NCI-H69 (cell line): ENCODE measurements at places on chromosomes 3 and 15.

GRCh38 chr3:72042397-72043203 lies 257.7 kb upstream of the PROK2 start:
- no peak for DNase-seq

DNA sequence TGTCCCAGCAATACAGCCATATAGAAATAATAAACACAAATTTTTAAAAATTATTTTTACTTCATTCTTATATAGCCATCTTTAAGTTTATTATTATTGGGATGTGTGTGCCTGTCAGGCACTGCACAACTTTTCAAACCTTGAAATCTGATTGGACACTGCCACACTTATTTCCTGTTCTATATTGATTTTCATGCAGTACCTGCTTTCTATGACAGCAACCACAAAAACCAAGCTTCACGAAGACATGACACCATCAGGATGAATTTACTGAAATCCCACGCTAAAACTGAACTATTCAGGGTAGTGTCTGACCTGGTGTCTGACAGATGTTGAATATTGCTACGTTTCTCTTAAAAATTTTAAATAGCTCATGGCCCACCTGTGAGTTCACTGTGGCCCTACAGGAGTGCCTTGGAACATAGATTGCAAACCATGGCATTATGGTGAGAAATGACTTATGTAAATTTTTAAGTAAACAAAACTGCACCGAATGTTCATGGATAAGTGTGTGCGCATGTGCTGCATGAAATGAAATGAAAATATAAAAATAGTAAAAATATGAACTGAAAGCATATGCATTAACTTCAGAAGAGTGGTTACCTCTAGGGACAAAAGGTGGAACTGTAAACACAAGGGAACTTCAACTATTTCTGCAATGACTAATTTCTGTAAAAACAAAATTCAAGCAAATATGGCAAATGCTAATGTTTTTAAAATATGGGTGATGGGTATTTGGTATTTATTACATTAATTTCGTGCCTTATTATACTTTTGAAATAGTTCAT lies 152.3 kb downstream of the ZBTB20 start:
- no peak for DNase-seq

DNA sequence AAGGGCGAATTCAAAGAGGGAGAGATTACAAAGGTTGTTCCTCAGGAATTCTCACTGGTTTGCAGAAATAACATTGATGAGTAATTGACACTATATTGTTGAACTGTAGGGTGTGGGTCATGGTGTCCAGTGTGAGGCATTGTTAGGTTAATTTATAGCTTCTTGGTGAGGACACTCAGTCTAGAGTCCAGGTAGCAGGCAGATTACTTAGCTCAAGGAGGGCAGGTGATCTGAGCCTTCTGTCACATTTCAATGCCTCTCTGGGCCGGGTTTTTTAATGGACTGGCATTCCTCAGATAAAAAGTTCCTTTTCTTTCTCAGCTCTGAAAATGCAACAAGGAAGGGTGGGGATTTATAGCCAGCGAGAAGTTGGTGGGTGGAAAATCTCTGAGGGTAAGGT lies 194.2 kb upstream of the PROK2 start:
- no peak for DNase-seq

DNA sequence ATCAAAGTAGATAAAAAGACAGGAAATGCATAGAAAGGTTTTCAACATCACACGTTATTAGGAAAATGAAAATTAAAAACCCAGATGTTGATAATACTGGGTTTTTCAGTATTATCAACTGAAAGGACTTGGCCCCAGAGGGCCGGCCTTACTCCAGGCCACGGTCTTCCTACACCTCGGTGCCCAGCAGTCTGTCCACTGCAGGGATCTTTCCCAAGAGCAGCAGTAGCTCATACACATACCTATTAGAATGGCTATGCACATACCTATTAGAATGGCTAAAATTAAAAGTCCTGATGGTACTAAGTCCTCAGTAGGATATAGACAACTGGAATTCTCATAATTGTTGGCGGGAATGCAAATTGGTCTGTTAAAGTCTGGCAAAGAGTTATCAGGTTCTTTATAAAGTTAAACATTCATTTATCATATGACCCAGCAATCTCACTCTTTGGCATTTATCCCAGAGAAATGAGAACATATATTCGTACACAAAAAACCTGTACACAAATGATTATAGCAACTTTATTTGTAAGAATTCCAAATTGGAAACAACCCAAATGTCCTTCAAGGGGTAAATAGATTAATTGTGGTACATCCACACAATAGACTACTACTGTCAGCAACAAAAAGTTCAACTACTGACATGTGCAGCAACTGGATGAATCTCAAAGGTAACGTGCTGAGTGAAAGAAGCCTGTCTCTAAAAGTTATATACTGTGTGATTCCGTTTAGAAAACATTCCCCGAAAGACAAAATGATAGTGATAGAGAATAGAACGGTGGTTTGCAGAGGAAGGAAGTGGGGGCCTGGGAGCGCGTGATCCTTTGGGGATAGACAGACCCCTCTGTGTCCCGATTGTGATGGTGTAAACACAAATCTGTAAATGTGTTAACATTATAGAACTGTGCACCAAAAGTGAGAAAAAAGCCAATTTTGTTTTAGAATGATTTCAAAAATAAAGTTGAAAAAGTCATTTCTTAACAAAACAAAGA lies 62.3 kb downstream of the MCTP2 start:
- no peak for DNase-seq

DNA sequence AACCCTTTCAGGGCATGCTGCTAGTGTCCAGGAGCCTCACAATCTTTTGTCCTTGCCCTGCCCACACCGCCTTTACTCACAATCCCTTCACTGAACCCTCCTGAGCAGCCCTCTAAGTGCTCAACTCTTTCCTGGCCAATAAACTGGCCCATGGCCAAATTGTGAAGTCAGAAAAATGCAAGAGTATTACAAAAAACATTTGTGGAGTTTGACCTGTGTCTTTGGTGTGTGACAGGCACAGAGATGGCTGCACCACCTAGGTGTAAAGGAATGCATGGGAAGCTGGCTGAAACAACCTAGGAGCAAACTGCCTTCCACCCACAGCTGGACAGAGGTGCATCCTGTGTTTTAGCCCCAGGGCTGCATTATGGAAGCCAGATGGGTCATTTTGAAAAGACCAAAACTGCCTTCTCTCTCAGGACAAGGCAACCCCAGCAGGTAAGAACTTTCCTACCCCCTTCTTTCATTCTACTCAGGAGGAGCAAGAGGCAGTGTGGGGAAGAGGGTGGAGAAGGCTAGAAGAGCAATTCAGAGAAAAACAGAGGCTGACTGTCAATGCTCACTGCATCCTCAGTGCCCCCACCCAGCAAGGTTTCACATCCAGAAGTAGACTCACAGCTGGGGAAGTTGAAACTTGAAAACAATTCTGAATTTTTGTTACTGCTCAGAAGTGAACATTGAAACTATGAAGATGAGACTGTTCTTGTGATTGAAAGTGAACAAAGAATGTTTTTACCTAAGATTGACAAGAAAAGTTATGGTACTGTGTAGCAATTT lies 78.6 kb downstream of the TRIM42 start:
- DNase-seq: no peak

- no peak for DNase-seq
Measured at GRCh38 chr15:50879016-50879617, 29.4 kb upstream of the AP4E1 start.

DNA sequence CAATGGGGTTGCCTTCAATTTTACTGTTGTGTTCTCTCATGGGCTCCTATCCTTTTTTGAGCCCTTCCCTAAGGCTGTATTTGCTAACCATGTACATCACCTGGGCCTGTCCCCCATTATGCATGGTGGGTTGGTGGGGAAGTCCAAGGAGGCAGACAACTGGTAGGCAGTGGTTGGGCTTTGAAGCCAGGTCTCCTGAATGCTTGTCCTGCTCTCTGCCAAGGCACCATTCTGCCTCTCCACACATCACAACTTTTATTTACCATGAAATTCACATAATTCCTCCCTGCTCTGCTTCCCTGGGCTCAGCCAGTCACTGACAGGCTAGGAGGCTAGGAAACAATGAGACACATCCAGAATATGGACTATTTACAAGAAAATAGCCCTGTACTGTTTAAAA lies 41.0 kb upstream of the COPB2 start:
- peak; percentile 8 for DNase-seq

DNA sequence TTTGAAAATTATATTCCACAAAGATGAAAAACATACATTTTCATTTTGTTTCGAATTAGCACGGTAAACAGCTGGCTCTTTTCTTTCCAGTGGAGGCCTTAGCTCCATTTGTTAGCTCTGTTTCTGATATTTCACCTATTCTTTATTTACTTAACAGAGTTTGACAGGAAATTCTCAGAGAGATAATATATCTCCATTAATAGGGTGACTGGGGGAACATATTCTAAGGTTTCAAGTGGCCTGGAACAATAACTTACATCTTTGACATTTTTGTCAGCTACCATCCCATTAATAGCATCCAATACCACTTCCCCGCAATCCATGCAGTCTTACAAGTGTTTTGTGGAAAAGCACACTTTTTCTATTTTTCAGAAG lies 577.6 kb upstream of the MDFIC2 start:
- DNase-seq: no peak

DNA sequence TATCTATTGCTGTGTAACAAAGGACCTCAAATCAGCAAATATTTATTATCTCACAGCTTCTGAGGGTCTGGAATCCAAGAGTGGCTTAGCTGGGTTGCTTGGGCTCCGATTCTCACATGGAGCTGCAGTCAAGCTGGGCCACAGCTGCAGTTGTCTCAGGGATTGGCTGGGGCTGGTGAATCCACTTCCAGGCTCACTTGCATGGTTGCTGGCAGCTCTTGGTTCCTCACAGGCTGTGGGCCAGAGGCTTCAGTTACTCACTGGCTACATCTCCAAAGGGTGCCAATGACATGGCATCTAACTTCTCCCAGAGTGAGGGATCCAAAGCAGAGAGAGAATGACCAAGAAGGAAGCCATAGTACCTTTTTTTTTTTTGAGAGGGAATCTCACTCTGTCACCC lies 13.9 kb upstream of the SYNM start:
- DNase-seq: no peak

DNA sequence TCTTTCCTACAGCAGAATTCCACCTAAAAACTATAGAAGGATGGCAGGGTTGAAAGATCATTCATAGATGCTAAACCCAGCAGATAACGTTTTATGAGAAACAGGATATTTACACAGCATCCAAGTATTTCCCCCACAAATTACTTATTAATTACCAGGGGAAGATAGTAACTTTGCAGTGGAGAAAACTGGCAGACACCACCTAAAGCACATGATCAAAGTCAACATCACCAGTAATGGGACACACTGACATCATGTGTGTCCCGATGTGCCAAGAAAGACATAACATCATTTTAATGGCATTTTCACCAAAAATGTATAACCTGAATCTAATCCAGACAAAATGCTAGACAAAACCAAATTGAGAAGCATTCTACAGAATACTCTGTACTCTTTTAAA lies 220.4 kb upstream of the THBS1 start:
- DNase-seq: no peak

DNA sequence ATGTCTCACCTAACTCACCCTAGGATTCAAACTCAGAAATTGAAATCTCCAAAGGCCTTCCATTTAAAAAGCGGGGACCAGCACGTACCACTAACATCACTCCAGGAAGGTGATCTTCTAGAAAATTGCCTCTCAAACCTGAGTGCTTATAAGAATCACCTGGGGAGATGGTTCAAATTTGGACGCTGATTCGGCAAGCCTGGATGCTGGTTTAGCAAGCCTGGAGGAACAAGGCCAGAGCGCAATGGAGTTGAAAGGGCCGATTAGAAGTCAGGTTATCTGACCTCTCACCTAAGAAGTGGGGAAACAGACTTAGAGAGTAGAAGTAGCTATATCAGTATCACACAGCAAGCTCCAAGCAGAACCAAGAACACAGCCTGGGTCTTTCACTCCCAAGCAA lies 68.2 kb downstream of the SSUH2 start:
- DNase-seq: no peak

DNA sequence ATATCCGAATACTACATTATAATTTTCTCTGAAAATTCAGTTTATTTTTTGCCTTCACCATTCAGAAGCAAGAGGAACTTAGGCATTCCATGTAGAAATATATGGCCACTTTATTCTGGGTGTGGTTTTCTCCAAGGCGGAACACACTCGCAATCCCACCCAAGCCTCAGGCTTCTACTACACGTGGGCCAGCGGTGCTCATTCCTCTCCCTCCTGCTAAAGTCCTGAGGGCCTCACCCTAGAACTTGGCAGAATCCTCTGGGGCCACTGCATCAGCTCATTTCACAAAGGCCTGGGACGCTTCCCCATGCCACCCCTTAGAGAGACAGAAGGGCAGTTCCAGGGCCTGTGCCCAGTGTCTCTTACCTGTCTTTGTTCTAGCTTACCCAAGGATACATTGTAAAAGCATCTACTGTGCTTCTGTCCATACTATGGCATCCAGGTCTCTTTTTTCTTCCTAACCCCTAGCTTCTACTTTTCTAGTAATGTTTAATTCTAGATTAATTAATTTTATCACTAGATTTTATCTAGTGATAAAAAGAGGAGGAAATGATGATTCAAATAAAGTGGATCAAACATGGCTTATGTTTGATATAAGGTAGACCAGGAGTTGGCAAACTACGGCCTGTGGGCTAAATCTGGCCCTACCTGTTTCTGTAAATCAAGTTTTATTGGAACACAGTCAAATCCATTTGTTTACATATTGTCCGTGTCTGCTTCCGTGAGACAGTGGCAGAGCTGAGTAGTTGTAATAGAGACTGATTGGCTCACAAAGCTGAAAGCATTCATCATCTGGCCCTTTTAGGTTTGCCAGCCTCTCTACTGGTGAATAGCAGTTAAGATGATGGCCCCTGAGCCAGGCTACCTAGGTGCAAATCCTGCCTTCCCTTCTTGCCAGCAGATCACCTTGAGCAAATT lies 29.8 kb downstream of the LARS2 start:
- peak; percentile 71 for DNase-seq

DNA sequence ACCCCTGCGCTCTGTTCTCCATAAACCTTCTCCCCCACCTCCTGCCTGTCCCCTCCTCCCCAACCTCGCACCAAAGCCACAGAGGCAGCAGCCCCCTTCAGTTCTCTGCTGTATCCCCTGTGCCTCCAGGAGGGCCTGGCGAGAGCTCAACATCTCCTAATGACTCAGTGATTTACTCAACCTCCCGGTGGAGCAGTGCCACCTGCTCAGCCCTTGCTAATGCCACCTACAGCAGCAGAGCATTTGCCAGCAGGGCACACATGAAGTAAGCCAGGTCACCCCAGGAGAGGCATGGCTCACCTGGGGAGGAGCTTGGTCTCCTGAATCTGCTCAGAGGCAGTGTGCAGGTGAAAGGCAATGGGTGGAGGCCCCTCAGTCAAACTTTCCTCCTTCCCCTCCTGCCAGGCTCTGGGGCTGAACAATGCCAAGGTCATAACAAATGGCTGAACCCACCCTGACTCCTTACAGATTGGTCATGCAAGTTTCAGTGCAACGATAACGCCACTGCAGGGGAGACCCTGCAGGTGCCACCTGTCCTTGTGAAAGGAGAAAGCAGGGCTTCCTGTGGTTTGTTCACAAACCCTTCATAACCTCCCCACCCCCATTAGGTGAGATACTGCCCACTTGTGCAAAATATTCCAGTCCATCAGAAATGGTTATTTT lies 19.8 kb downstream of the TRPM1 start:
- DNase-seq: peak; percentile 94

DNA sequence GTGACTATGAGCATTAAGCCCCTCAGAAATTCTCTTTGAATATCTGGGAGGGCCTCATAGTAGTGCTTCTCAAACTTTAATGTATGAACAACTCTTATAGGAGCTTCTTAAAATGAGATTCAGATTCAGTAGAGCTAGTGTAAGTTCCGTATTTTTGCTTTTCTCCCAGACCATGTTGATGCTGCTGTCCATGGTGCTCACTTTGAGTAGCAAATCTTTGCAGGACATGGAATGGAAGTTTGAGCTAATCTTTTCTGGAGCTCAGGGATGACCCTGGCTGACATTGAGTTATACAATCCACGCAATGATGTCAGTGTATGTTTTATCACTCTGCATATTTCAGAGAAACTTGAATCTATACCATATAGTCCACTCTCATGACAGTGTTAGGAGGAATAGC lies 134.2 kb downstream of the OTOL1 start:
- DNase-seq: no peak
